ENCODE measurements at places on chromosomes 4 and X.
A peak's percentile ranks its signal among the peaks of the same experiment; 100 is the strongest.

- DNase-seq, result no peak
Measured at GRCh38 chr4:39045827-39046221, 13.6 kb upstream of the TMEM156 start.

DNA sequence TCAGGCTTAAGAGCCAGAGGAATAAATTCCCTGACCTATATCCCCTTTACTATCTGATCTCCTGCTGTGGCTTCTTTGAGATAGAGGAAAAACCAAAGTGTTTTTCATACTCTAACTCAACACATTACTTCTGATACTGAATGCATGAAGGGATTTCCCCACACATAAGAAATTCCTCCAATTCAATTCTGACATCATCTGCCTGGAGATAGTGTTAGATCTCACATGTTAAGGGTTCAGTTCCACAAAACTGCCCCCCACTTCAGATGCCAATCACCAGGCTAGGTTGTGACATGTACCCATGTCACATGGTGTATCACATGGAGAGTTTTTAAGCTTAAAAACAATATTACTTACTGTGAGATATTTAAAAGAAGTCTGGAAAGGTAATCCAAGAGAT, 46.8 kb downstream of the GSTCD start:
- DNase-seq, result no peak

- DNase-seq, result peak; percentile 41
Measured at GRCh38 chr4:73257651-73258435, 755 bp downstream of the ANKRD17 start.

DNA sequence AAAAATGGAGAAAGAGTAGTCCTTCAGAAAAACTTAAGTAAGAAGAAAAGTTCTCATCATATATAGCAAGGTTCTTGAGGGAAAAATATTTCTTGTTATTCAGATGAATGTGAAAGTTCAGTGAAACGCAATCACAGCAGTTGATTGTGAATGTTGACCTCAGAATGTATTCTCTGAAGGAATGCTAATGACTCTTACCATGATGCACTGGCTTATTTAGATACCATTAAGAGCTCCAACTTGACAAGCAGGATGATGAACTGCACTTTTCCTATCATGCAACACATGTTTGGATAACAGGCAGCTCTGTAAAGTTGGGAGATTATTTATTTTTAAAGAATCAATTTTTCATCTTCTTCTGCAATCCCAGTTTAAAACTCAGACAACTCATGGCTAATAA, 115.5 kb upstream of the MYOZ2 start:
- no peak for DNase-seq

GRCh38 chr4:163217505-163217904, 50.8 kb upstream of the NAF1 start:
- DNase-seq, result no peak

- no peak for DNase-seq
Measured at GRCh38 chr4:169655401-169655800, 35.0 kb downstream of the CLCN3 start.

GRCh38 chr4:2069986-2070385, 10.9 kb downstream of the NAT8L start:
- no peak for DNase-seq

DNA sequence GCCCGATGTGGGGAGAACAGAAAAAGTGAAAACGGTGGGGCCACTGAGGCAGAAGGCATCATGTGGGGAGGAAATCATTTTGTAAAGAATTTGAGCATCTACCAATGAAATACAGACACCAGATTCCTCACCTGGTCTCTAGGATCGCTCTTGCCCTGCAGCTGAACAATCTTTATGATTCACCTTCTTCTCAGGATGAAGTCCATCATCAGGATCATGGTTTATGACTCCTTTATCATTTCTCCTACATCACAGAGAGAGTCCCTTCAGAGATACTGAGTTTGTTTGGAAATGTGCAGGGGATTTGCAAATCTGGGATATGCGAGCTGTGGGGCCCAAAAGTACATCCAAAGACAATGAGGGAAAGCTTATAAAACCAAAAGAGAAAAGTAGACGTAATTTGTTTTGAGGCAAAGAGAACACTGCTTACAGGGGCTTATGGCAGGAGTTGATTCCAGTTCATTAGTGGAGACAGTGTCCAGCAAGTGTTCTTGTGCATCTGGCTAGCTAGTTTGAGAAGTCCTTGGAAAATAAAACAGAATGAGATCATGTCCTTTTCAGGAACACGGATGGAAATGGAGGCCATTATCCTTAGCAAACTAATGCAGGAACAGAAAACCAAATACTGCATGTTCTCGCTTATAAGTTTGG, 15.3 kb upstream of the ANXA5 start:
- no peak for DNase-seq

GRCh38 chr4:102733084-102733483, 27.7 kb downstream of the MANBA start:
- DNase-seq, result no peak

- DNase-seq, result peak; percentile 72
Measured at GRCh38 chr4:94995684-94996394, 238.1 kb downstream of the BMPR1B start.

GRCh38 chrX:21770631-21771321, 12.9 kb upstream of the SMPX start:
- DNase-seq, result no peak

- DNase-seq, result no peak
Measured at GRCh38 chr4:169665046-169665737, 44.8 kb downstream of the CLCN3 start.

- no peak for DNase-seq
Measured at GRCh38 chrX:22026731-22027130, 5.4 kb upstream of the PHEX start.

DNA sequence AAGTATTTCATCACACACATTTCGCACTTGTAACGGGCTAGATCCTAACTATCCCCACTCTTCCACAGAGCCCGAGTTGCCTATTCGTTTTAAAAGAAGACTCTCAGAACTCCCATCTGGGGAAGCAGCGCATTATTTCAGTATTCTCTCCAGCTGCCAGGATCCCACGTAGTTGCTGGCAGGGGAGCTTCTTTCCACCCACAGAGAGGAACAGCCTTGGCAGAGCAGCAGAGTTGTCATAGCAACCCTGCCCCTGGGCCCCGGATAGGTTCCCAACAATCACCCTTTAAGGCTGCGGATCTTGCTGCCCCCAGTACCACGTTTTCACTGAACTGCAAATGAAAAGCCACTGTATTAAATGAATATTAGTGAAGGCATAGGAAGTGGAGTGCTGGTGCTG, 106.7 kb downstream of the GPM6A start:
- peak; percentile 72 for DNase-seq

- DNase-seq, result no peak
Measured at GRCh38 chr4:109414938-109415337, 18.7 kb upstream of the SEC24B start.

DNA sequence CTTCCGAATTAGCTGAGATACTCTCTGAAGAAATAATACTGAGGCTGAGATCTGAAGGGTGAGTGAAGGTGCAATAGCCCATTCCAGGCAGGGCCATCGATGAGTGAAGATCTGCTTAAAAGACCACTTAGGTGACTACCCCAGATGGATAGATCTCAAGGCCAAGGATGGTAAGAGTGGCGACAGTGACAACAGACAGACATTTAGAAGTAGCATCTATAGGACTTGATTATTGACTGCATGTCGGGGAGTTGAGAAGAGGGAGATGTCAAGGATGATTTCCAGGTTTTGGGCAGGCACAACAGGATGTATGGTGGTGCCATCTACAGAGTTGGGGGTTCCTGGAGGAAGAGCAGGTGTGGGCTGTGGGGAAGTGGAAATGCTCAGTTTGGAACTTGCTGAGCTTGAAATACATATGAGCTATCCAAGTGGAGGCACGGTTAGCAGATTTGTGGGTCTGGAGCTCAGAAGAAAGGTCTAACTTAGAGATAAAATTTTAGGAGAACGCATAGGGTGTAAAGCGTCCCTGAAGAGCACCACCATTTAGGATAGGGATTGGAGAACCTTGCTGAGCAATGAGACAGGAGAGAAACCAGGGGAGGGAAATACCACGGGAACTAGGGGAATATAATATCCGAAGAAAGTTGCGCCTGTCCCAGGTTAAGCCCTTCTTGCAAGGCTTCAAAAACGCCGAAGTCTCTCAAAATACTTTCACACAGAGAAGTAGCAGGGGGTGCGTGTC, 688 bp downstream of the UFSP2 start:
- no peak for DNase-seq

- DNase-seq, result no peak
Measured at GRCh38 chr4:181796502-181796901, 446.7 kb upstream of the TENM3 start.
